Right lung (tissue), 10 donors: ENCODE measurements at places on chromosomes 5 and 9.

DNA sequence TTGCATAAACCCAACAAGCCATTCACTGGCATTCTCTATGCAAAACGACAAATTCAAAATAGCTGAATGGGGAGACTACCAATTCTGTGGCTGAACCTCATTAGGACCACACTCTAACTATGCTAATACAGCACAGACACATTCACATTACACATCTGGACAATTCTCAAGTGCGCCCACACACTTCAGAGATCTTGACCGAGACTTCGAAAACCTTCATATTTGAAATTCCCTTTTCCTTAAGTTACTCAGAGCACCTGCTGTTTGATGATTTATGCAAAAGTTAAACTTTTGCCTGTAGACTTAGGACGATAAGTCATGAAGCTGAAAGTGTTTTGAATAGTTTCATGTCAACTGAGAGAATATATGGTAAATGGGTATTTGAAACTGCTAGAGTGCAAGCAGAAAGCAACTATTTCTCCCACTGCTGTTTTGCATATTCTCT lies 111.9 kb downstream of the FBN2 start:
- no peak for DNase-seq

GRCh38 chr9:2655411-2655901 lies 33.9 kb downstream of the VLDLR start:
- DNase-seq = no peak

DNA sequence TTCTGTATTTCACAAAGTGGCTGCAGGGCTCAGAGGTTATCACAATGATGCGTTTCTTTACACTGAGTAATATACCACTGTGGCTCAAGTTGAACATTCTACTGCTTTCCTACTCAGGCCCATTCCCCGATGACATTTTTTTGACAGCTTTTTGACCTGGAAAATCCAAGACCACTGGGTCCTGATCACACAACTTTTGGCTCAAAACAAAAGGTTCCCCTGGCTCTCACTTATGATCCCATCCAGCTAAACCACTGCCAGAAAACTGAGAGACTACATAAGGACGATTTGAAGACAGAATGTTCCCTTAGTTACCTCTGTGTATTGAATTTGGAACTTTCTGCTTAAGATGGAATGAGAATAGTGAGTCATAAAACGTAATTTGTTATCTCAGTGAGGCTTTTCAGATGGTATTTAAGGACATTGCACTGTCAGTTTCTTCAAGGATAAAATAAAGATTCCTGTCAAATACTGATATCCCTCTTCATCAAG lies 78.0 kb upstream of the FBXL7 start:
- DNase-seq = no peak

DNA sequence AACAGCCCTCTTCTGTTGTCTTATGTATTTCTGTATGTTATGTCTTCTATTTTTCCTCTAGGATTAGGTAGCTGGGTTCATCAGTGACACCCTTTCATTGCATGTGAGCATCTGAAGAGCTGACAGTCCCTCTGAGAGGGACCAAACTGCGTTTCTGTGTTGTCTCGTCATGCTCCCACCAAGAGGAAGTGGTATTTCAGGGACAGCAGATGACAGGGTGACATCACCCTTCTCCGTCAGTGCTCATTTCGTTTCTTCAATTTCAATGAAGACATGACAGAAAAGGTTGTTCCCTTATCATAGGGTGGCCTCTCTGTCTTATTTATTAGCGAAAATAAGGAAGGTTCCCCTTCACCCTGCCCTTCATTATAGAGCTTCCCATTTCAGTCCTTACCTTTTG lies 225.9 kb upstream of the NR4A3 start:
- DNase-seq = no peak

DNA sequence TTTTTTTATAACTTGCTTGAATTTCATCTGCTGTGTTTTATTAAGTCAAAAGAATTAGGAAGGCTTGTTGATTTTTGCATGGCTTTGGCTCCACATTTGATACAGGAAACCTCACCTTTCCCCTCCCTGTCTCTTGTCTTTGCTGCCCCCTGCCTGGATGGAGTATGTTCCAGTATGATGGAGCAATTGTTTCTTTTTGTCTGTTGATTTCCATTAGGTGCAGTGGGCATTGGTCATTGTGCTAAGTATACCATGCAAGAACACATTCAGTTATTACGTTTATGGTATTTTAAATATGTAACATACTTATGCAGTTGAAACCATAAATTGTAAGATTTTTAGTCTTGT lies 19.6 kb downstream of the TJP2 start:
- DNase-seq = no peak

DNA sequence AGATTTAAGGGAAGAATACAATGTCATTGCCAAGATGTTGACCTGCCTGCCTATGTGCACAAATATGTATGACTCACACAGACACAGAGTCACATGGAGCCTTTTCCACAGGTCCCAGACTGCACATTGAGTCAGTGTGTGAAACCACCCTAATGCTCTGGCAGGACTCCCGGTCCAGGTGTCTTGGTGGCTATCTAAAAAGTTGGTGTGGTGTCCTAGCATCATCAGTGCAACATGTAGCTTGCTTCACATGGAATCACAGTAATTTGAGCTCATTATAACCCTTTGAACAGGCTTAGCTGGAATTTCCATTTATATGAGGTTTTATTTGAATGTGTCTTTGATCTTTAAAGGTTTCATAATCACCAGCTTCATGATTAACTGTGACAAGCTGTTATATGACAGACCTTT lies 10.7 kb downstream of the IFNA5 start:
- DNase-seq = no peak

GRCh38 chr9:89893886-89894285 lies 289.1 kb downstream of the GADD45G start:
- DNase-seq = no peak

GRCh38 chr5:113371721-113372196 lies 63.0 kb downstream of the TSSK1B start:
- DNase-seq = no peak
